ENCODE measurements at places on chromosomes 3 and 15. TPM values are rescaled to one million over a fixed set of nuclear protein-coding genes. Genes with fewer than 3 reads are reported as not detected.

SHC4 gene
- polyA plus RNA-seq = 3.0 TPM

DNA sequence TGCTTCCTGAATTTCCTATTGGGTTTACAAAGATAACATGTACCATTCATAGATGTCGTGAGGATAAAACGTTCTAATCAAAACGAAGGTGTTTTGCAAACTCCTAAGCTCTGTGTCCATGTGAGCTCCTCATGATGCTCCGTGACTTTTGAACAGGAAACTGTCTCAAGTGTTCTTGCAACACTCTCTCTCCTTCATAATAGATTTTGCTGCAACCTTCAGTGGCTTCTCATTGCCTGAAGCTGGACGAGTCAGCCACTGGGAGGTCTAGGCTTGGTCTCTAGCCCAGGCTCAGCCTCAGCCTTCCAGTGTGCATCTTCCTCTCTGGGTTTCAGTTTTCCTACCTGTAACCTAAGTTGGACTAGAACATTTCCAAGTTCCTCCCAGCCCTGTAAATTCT is 18.7 kb upstream of the BCL2A1 start:
- DNase-seq = peak; percentile 31

ZKSCAN7 gene
- 0.88 TPM for polyA plus RNA-seq

PIGZ gene
- polyA plus RNA-seq = 1.0 TPM

HACL1 gene
- 23.5 TPM for polyA plus RNA-seq

NR2E3 gene
- 0.03 TPM for polyA plus RNA-seq

DNA sequence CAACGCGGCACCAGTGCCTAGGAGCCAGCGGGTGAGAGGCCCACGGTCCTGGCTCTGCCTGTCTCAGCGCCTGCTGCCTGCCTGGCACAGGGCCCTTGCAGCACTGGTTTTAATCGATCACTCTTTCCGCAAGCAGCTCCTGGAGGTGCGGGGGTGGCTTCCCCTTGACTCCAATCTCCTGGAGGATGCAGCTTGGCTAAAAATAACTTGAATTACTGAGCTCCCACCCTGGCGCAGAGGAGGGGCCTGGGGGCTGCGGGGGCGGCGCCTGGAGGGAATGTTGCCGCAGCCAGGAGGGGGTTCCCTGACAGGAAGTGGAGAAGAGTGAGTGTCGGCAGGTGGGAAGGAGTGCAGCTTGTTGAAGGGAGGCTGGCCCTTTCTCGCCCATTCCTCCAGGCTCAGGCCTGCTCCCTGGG is 9.9 kb upstream of the RPL29 start:
- peak; percentile 63 for DNase-seq

GPR62 gene
- not detected for polyA plus RNA-seq

RASGRF1 gene
- 1.1 TPM for polyA plus RNA-seq

DNA sequence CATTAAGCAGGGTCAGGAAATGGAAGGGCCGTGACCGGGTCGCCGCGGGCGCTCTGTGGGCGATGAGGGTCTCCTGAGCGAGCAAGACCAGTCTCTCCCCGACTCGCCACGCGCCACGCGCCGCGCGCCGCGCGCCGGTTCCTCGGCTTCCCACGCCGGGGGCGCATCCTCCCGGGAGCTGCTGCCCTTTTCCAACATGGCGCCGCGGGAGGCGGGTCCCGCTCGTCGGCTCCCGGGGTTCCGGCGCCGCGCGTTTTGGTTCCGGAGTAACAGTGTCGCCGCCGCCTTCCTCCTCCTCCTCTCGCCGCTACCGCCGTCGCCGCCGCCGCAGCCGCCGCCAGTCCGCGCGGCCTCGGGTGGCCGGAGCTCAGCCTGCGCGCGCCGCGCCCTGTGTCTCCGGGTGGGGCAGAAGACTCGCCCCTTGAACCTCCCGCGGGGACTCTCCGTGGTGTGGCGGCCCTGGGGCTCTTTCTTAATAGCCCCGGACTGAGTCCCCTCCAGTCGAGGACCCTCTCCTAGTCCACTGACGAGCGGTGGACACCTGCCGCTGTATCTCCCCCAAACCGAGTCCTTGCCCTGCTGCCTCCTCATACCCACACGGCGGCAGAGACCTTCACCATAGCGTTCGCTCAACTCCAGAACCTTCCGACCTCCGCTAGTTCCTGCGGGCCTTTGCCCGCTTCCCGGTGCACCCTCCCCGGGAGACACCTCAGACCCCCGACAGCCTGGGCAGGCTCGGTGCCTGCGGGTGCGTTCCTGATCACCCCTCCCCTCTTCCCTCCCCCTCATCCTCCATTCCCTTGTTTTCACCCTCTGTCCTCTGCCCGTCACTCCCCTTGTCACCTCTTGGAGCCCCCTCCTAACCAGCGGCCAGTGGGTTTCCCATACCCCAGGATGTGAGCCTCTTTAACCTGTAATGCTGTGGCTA is at the start of gene MAP2K5:
Gene MAP2K5 (plus strand): TSS at position 284 of the 928 bp plus-strand sequence. CDS start 633 bp downstream, at position 917.
- DNase-seq = peak; percentile 72

GRCh38 chr3:85303156-85303555 is 344.4 kb downstream of the CADM2 start:
- DNase-seq = no peak

DNA sequence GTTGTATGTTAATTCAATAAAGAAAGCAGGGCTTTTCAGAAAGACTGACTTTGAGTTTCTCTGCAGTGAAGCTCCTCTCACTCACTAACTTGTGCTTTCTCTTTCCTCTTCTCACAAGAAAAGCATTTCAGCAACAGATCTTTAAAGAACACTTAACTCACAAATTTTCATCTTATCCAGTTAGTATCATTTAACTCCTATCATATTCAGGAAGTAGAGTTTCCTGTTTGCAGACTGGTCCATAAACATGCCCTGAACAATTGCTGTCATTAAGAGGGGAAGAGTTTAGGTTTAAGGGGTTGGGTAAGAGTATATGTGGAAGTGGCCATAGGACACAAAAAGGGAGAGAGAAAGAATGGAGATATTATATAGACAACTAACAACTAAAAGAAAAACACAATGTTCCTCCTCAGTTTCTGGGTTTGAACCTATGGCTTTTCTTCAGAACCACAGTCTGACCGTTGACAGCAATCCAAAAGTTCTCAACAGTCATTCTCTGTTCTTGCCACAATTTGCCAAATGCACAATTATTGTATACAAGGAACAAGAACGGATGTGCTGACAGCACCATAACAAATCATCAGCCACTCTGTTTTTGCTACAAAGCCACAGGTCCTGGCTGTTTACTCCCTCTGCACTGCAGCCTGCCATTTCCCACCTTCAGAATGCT is 63.9 kb downstream of the CHAC1 start:
- DNase-seq = no peak

GRCh38 chr3:98038876-98039275 is 3.8 kb upstream of the GABRR3 start:
- DNase-seq = no peak

PTPN9 gene
- polyA plus RNA-seq = 48.3 TPM

DNA sequence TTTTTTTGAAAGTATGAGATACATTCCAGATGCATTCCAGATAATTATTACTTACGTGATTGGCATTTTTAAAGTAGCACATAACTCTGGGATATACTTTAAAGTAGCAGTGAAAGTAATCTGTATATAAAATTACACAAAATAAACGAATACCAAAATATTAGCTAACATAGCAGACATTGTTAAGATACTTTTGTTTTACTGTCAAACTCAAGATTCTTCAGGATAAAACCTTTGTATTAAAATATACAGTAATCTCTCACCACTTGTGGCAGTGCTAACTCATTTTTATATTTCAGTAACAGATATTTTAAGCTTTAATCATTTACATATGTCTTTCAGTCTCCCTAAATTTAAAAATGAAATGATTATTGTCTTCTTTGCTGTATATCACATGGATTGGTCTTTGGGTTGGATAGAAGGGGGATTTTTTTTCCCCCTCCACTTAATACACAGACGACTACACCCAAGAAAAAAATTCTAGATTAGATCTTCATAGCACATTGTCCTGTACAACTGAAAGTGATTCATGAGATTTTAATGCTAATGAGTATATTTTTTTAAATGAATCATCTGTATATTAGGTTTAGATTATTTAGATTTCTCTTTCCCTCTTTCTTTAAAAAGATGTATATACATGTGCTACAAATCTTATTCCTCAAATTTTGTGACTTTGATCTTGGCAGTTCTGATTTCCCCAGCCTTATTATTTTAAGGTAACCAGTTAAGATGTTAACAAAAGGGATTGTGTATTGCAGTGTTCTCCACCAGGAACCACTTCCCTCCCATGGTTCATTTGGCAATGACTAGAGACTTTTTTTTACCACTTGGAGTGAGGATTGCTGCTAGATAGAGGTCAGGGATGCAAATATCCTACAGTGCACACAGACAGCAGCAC is 24.5 kb upstream of the EBLN2 start:
- DNase-seq = peak; percentile 36

DNA sequence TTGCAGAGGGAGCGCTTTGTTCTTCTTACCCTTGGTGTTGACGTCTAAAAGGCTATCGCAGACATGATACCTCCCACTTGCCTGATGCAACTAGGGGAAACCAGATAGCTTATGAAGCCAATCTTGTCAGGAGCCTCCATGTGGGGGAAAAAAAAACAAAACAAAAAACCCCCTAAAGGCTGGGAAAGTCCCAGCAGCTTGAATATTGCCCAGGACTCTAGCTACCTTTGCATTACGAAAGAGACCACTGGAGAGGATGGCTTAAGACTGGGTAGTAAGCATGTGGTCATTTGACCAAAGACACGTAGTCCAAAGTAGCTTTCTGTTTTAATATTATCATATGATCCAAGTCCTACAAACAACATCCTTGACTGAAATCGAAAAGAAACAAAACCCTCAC is 120.7 kb upstream of the WNT5A start:
- DNase-seq = no peak

DNA sequence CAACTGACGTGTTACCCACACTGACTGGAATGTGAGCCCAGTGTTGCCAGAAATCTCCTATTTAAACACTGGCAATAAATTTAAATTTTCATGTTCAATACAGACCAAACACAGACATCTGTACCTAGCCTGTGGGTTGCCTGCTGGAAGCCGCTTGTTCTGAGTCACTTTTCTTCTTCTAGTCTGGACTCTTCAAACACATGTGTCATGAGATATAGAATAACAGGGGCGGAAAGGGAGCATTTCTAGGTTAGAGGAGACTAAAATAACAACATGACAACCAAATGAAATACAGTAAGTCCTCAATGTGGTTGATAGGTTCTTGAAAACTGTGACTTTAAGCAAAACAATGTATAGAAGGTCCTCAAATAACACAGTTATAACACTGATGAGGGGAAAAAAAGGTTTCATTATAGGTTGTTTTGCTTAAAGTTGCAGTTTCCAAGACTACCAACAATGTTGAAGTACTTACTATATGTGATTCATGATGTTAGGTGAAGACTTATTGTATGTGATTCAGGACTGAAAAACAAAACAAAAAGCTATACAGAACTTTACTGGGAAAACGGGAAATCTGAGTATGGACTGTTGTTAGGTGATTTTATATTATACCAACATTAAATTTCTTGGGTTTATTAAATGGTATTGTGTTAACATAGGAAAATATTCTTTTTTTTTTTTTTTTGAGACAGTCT is 63.1 kb downstream of the PRKAR2A start:
- peak; percentile 16 for DNase-seq

GRCh38 chr15:95644100-95644875 is 686.2 kb upstream of the NR2F2 start:
- DNase-seq = no peak

GRCh38 chr15:52208306-52208946 is 17.2 kb upstream of the GNB5 start:
- peak; percentile 62 for DNase-seq

DNA sequence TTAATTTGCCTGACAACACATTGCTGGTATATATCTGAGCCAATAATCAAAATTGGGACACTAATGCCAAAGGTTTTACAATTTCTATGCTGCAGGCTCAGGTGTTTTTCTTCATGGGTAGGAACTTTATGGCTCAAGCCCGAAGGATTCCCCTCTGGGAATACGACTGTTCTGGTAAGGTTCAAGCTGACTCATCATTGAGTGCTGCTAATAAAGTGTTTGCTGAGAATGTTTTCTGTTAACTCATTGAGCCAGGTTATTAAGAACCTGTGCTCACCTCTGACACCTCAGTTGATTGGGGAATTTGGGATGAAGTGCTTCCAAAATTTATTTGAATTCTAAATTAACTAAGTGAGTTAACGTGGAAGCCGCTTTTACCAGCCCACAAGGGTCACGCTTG is 135.8 kb upstream of the CTDSPL start:
- no peak for DNase-seq

DNAJB8 gene
- polyA plus RNA-seq = not detected

SLC25A20 gene
- 19.4 TPM for polyA plus RNA-seq

ARID3B gene
- 4.2 TPM for polyA plus RNA-seq

- no peak for DNase-seq
Measured at GRCh38 chr15:28915041-28915810, 29.5 kb downstream of the APBA2 start.

- DNase-seq = no peak
Measured at GRCh38 chr15:57684491-57685151, 21.9 kb upstream of the POLR2M start.

DHX30 gene
- polyA plus RNA-seq = 53.4 TPM

LMAN1L gene
- not detected for polyA plus RNA-seq

AGTR1 gene
- polyA plus RNA-seq = not detected

- no peak for DNase-seq
Measured at GRCh38 chr3:4091786-4092185, 211.4 kb upstream of the SETMAR start.

DNA sequence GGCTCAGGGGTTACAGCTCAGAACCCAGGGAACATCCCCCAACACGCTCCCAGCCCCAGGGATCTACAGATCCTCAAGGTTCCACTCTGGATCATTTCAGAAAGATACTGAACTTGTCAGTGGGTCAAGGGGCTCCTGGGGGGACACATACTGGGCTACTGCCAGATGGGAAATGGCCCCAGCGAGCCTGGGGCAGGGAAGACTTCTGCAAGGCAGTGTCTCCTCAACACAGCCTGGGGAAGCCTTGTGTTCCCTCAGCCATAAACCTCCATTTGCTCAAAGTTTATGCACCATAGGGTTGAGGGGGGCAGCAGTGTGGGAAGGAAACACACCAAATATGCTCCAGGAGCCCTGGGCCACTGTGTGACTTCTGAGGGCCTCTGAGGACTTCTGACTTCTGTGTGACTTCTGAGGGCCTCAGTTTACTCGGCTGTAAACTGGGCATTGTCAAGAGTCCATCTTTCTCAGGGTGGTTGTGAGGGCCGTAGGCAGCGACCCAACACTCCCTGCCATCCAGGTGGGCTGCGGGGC is 58.4 kb downstream of the IQSEC1 start:
- DNase-seq = no peak

GRCh38 chr3:57952208-57952631 is 56.0 kb upstream of the FLNB start:
- peak; percentile 65 for DNase-seq

- no peak for DNase-seq
Measured at GRCh38 chr3:145489011-145489410, 672.0 kb downstream of the PLOD2 start.

GRCh38 chr3:154900816-154901215 is 179.3 kb upstream of the MME start:
- no peak for DNase-seq

DNA sequence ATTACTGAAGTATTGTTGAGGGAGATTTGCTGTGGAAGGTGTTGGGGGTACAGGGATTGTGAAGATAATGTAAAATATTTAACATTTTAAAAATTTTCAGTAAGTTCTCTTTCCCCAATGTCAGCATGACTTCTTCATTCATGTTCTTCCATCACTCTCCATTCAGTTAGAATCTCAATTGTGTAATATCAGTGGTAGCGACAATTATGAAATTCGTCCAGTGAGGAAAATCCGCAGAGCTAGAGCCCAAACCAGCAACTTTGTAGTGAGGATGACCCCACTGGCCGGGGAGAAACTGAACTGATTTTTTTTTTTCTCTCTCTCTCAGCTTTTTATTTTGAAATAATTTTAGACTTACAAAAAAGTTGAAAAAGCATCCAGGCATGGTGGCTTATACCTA is 171.7 kb downstream of the PGPEP1L start:
- no peak for DNase-seq

- DNase-seq = no peak
Measured at GRCh38 chr3:105950881-105951600, 82.2 kb upstream of the CBLB start.

Data from mammary epithelial cell (primary cell).